Urinary bladder (tissue), 4 donors: ENCODE measurements at places on chromosomes 4 and X.

GRCh38 chrX:17072301-17072700, 125.8 kb downstream of the REPS2 start:
- no peak for DNase-seq

GRCh38 chr4:125231661-125232060, 83.1 kb upstream of the FAT4 start:
- DNase-seq = no peak

GRCh38 chr4:41380511-41381157, 123.9 kb downstream of the UCHL1 start:
- no peak for DNase-seq

DNA sequence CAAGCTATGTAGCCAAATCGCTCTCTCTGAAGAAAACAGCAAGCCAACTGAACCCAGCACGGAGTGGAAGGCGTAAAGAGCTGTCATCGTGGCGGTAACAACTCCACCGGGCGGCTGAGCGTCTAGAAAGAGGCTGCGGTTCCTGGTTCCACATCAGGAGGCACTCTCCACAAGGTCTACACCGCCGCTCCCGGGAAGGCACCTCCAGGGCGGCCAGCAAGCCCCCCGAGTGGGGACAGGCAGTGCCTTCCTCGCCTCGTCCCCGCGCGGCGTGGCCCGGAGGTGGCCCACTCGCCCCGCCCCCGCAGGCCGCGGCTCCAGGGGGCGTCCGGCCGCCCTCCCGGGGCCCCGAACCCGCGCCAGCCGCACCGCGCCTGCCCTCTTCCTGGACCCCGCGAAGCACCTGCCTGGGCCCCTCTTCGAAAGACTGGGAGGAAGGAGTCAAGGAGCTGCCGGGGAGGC, 755 bp downstream of the KLHL8 start:
- DNase-seq = no peak

GRCh38 chrX:114162068-114162735, 421.7 kb upstream of the HTR2C start:
- no peak for DNase-seq

GRCh38 chr4:64940698-64941097, 531.4 kb upstream of the TECRL start:
- no peak for DNase-seq

- DNase-seq = no peak
These were observed 18.2 kb downstream of the UGT2B11 start for GRCh38 chr4:69196209-69196965.

GRCh38 chr4:56028165-56028564, 79.4 kb downstream of the CEP135 start:
- no peak for DNase-seq

DNA sequence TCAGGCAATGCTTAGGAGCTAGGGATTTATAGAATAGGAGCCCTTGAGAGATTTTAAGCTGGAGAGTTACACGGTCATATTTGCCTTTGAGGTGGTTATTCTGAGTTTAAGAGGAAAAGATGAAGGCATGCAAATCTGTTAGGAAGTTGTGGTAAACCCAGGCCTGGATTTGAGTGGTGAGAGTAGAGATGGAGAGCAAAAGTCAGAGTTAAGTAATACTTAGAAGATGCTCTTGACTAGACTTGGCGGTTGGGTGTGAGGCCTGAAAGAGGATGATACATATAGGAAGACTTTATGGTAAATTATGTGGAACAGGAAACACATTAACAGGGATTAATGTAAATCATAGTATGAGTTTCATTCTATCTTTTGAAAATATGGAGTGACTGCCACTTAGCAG, 136.0 kb upstream of the ARX start:
- DNase-seq = no peak

DNA sequence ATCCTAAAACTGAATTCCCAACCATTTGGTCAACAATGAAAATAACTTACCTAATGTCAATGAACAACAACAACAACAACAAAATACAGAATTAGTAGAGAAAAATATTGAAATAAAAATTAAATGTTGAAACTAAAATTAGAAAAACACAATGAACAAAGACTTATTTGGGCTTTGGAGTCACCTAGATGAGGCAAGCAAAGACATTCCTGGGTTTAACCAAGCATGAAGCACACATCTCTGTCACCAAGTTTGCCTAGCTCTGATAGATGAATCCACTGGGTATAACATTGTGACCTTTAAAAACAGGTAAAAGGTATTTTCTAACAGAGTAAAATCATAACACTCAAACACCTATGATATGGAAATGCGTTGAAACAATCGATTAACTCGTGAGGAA, 13.2 kb upstream of the SYTL5 start:
- DNase-seq = no peak

- no peak for DNase-seq
These were observed 4.8 kb downstream of the SH3BP2 start for GRCh38 chr4:2797545-2798305.

DNA sequence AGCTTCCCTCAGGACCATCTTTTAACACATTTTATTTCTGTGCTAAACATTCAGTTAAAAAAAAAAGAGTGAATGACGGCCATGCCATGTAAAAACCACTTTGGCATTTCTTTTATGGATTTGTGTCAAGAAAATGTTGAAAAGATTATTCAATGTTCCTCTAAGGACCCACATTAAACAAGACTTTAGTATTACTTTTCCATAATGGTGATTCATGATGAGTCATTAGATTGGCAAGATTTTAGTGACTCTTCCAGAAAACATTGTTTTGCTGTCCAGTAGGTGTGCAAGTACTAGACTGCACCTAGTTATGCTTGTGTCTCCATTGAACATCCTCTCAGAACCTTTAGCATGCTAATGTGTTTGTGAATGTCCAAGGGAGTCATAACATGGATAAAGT, 748.6 kb downstream of the STPG2 start:
- DNase-seq = no peak

DNA sequence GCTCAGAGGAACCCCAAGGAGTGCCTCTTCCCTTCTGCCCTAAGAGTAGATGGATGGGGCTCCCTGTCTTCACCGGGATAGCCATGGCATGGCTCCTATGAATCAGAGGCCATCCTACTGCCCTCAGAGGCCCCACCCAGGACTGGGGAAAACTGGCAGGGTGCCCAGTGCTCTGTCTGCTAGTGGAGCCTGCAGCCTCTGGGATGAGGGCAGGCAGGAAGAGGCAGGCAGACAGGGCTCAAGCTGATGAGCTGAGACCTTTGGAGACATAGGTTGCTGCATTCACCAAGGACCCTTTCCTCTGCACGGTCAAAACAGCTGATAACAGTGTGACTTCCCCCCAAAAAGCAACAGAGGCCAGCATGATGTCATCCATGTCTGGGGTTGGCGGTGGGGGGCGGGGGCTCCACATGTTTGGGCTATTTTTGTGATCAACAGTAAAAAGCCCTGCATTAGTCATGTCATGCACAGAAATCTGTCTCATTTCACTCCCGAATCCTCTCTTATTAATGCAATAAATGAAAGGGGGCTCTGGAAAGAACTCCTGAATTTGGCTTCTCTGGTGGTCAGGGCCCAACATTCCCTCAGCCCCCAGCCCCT, 207.6 kb upstream of the MAMLD1 start:
- no peak for DNase-seq

- no peak for DNase-seq
These were observed 1.1 kb downstream of the SORBS2 start for GRCh38 chr4:185810746-185811508.

DNA sequence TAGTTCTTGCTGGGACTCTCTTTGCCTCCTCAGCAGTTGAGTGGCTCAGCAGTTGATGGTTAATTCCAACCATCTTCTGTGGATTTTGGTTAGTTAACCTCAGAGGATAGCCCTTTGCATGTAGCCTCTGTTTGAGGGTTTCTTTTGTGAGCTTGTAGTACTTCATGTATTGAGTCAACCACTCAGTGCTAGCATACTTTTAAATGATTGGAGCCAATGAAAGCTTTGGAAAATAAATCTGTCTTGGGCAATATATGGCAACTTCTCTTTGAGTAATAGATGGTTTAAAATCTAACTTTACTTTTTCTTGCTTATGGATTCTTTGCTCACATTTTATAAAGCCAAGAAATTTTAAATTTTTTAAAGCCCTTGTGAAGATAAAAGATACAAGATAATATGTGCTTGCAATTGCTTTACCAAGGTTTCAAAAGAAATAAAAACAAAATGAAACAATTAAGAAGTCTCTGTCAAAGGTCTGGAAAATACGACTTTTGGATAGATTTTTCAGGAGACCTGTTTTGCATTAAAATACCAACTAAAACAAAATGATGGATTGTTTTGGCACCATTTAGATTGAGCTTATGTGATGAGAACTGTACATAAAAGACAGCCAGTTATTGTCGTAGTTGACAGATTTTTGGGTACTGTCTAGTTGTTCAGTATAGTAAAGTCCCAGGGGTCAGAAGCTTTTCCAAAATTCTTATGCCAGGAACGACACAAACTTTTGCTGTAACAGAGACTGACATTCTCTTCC, 181.9 kb downstream of the SPRY1 start:
- DNase-seq = no peak

DNA sequence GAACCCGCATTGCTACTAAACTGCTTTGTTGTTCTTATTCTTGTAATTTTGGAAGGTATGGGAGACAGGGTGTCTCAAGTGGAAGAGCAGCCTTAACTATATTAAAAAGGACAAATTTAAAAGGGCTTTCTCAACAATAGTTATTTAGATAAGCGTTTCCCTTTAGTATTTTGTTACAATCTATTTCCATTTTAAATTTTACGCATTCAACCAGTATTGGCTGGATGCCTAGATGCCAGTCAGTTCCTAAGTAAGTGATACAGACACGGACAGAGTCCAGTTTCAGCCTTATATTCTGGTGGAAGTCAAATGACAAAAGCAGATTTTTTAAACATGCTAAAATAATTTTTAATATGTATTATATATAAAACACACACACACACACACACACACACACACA, 28.3 kb downstream of the FAT1 start:
- no peak for DNase-seq

GRCh38 chrX:24241822-24242648, 71.8 kb downstream of the SUPT20HL2 start:
- DNase-seq = no peak

- DNase-seq = no peak
These were observed 1607.7 kb downstream of the ARAP2 start for GRCh38 chr4:34636623-34637022.

GRCh38 chr4:167210166-167210565, 24.1 kb downstream of the SPOCK3 start:
- no peak for DNase-seq

- DNase-seq = no peak
These were observed 782.2 kb upstream of the LCORL start for GRCh38 chr4:18803781-18804180.

GRCh38 chr4:72567821-72568675, 973 bp downstream of the ADAMTS3 start:
- peak; percentile 52 for DNase-seq

GRCh38 chr4:182380771-182381181, 137.6 kb downstream of the TENM3 start:
- DNase-seq = no peak

- no peak for DNase-seq
These were observed 367.4 kb downstream of the UNC5C start for GRCh38 chr4:95181243-95181995.

DNA sequence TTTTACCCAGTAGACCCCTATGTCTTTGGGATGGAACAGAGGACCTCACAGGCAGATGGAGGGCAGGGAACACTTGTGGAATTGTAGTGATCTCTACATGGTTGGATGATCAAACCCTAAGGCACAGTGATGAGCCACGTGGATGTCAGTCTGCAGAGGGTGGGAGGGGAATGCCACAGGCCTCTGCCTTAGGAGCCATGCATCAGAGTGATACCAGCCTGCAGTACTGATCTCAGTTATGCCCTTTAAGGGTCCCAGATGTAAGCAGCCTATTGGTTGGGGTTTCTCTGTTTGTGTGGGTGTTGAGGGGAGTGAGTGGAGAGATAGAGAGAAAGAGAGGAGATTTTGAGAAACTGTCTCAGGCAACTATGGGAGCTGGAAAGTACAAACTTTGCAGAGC, 39.9 kb upstream of the XAGE1B start:
- DNase-seq = no peak

DNA sequence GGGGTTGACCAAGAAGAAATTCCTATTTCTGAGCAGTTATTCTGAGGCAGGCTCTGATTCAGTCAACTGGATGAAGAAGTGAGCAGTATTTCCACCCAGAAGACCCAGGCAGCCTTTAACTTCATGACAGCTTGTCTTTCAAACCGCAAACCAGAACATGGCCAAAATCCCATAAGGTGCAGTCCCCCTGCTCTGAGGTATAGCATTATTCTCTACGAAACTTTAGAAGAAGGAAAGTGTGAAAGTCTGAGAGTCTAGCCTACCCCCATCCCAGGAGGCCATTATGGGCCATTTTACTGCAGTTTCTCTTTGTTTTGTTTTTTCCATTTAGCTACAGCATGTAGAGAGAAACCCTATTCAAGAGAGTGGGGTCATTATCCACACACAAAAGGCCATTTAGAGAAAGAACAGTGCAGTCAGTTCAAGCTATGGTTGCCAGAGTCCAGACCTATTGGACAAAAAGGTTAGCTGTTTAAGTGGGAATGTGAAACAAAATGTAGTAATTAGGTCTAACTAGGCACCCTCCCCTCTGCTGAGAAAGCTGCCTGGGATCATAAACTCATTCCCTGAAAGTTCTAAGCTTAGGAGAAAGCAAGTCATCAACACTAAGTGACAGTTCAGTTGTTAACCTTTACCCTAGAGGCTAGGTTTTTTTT, 52.1 kb upstream of the RASGEF1B start:
- no peak for DNase-seq
